ENCODE measurements at places on chromosomes 2 and 18. TPM values are rescaled to one million over a fixed set of nuclear protein-coding genes. Genes with fewer than 3 reads are reported as not detected.

DNA sequence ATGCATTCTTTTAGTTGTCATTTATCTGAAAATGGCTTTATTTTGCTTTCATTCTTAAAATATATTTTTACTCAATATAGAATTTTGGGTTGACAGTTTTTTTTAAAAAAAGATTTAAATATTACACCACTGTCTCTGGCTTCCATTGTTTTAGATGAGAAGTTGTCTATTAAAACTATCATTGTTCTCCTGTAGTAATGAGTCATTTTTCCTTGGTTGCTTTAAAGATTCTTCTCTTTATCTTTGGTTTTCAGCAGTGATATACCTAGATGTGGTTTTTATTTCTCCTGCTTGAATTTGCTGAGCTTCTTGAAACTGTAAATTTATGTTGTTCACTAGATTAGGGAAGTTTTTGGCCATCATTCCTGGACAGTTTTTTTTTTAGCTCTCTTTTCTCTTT, 26.7 kb upstream of the DLX2 start:
- DNase-seq, result no peak

CFC1 gene
- 0.45 TPM for total RNA-seq

DNA sequence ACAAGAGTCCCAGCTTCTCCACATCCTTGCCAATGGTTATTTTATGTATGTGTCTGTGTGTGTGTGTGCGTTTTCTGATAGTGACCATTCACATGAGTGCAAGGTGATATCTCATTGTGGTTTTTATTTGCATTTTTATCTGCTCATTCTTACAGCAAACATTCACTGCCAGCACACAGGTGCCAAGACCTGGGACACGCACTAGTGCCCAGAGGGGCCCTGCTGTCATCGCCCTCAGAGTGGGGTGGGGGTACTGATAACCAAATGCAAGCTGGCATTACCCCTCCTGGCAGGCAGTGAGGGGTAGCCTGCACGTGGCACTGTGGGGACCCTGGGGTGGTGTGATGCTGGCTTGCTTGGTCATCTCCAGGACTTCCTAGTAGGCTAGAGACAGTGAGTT, 285.4 kb downstream of the LPIN1 start:
- no peak for DNase-seq

CSRNP3 gene
- total RNA-seq, result 9.6 TPM

GALNT3 gene
- total RNA-seq, result 0.24 TPM

PROKR1 gene
- total RNA-seq, result not detected

RTP5 gene
- not detected for total RNA-seq

GRCh38 chr2:237159006-237159911, 73.6 kb downstream of the COPS8 start:
- no peak for DNase-seq

ALPG gene
- total RNA-seq, result not detected

DNA sequence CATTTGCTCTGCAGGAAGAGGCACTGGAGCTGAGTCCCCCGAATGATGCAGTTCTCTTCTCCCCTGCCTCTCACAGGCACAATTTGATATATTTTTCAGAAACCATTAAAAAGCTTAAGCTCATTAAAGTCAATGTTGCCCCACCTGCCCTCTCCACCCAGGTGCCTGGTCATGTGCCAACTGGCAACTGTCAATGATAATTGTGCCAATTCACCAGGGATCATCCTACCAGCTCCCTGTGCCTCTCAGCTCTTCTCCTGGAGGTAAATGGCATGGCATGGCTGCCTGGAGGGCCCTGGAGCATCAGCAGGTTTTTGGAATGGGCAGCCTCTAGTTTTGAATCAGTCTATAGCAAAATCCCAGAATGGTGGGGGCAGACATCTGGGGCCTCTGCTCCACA, 279.6 kb upstream of the ID2 start:
- DNase-seq, result no peak

DNA sequence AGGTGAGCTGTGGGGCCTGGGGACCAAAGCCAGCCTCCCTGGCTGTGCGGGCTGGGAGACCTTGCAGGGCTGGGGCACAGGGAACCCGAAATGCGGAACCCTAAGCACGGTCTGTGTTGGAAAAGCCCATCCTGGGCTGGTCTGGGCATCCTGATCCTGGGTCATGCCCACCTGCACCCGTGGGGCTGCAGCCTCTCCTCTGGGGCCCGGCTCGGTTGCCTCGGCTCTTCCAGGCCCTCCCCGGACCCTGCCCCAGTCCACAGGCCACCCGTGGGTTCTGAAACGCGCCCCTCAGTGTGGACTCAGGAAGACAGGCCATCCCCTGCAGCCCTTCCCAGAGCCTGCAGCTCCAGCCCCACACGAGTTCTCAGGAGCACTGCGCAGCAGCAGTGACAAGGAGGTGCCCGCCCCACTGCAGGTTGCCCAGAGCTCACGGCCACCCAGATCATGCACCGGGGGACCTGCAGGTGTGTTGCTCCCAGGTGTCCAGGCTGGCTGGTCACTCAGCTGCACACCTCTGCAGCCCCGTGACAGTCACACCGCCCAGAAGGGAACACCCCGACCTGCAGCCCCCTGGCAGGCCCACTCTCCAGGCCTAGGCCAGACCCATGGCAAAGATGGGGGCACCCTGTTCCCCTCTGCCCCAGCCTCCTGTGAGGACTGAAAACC, 12.2 kb upstream of the NFATC1 start:
- DNase-seq, result peak; percentile 52

DNA sequence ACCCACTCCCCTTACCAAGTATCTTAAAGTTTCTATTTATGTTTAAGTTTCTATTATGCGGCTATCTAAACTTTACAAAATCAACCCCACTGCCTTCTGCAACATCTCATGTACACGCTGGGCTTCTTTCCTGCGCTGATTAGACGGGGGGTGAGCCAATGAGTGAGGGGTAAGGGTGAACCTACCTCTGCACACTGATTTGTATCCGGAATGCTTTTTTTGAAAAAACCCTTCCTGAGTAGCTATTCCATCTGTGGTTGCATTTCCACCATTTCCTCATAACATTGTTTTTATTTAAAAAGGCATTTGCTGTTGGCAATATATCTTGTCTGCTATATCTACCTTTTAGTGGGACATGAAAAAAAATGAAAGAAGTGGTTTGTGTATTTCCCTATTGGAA, 6.3 kb downstream of the ALPG start:
- DNase-seq, result no peak

CACNB4 gene
- 1.5 TPM for total RNA-seq

GRCh38 chr2:48946449-48947048, 191.0 kb upstream of the LHCGR start:
- DNase-seq, result no peak

DNA sequence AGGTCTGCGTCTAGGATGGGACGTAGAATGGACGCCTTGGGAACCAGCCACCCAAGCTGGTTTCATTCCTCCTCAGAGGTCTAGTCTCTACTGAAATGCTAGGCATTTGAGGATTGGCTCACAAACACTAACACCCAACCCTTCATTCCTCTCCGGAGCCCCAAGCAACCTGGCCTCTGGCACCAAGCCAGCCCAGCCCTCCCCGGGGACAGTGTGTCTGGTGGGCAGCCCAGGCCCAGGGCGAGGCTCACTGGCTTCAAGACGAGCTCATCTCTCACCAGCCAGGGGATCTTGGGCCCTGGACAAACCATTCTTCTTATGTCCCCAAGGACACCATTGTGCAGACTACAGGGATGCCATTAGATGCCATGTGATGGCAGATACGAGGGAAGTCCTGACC, 182.5 kb downstream of the CTIF start:
- peak; percentile 71 for DNase-seq

DNA sequence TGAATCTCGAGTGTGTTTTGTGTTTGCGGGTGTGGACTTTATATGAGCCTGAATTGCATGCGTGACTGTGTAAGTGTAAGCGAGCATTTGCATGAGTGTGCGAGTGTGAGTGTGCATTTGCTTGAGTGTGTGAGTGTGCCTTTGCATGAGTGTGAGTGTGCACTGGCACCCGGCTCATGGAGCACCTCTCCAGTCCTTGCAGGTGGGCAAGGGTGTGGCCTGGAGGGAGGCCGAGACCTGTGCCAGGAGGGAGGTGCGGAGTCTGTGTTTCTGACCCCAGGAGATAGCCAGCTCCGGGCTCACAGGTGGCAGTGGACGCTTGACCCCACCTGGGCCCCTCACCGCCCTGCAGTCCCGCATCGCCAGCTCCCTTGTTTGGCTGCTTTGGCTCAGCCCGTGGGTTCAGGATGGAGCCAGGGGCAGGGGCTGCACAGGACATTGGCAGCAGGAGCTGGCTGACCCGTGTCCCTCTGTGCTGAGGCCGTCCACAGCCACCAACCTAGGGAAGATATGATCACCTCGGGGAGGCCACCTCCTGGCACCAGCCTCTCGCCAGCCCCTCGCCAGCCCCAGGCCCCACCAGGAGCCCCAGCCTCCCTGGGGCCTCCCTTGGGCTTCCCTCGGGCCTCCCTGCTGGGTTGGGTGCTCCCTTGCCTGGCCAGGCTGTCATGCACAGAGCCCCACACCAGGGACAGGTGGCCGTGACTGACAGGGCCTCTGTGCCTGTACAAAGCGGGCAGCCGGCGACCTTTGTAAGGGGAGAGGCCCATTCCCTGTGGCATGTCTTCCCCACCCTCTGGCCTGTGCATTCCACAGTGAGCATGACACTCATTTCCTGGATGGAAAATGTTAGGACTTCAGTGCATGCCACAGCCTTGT, 81.6 kb downstream of the PTGR3 start:
- DNase-seq, result no peak

REG3A gene
- total RNA-seq, result not detected

CAPN14 gene
- 0.08 TPM for total RNA-seq

- DNase-seq, result no peak
Measured at GRCh38 chr2:10190737-10191532, 68.4 kb downstream of the RRM2 start.

DNA sequence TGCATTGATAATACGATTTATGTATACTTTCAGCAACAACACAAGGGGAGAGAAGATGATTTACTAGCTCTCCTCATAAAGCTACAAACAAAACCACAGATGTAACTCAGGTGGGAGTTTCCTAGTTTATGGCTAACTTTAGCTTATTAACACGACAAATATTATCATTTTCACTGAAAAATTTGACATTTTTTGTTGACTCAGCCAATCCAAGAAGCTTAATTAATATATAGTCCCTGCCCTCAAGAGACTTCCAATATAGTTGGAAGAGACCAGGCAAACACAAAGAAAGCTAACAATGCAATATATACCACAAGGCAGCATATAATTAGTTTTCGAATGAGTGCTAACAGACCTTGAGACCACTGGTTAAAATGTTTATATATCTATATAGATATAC, 775 bp downstream of the WDR12 start:
- no peak for DNase-seq

DNA sequence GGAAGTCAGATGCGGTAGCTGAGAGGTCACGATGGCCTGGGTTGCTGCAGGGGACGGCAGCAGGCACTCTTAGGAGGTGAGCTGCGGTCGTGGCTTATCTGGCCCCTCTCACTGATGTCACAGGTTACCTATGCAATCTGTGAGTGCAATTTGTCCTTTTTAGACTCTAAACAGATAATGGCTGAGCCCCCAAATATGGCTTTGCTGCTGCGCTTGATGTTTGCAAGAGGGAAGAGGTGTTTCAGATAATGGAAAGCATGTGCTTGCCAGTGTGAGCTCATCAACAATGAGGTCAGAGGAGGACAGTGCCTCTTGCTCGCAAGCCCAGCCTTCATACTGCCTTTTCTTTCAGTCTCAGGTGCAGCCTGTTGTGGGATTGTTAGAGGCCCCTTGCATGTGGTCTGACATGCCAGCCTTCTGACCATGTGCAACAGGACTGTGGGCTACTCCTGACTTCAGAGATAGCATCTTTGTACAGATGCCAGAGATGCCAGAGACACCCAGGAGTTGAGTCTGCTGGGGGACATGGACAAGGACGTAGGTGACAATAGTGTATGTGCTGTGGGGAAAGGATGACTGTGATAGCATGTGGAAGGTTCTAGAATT, 151.3 kb downstream of the TANC1 start:
- no peak for DNase-seq

CCDC178 gene
- 0.14 TPM for total RNA-seq

- no peak for DNase-seq
Measured at GRCh38 chr2:186503827-186504606, 18.0 kb downstream of the ZC3H15 start.

TCF23 gene
- 0.11 TPM for total RNA-seq

UGGT1 gene
- 25.0 TPM for total RNA-seq

DNA sequence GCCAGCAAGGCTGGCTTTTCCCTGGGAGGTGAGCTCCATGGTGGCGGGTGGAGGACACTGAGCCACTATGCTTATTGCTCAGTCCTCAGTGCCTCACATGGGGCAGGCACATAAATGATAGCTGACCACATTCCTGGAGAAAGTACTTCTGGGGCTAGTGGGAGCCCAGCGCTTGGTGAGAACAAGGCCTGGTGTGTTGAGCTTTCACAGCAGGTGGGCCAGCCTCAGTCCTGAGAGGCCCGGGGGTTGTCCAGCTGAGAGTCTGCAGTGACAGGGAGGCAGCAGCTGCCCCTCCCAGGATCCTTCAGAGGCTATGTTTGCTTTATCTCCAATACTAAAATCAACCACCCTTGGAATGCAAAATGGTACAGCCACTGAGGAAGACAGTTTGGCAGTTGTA, 217.7 kb downstream of the ZBTB7C start:
- DNase-seq, result no peak

EPB41L3 gene
- 23.7 TPM for total RNA-seq

DNA sequence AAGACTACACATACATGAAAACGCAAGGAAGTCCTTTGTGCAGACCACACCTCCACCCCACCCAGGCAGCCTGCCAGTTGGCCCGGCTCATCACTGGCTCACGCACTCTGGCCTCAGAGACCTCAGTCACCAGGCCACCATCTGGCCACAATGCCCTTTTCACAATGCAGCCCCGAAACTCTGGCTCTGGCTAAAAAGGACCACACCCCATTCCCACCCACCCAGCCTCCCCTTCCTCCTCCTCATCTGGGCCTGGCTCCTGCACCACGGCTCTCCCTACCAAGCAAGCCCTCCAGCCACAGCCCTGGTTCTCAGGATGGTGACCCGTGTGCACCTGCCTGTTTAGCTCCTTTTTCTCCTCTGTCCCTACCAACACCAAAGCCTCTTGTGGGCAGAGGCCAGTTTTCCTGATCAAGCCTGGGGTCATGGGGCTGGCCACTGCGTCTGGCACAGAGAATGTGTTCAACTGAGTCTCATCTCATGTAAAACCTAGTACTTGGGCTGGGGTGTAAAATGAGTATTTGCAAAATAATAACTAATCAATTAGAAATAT, 7.4 kb downstream of the HDAC4 start:
- DNase-seq, result peak; percentile 78

ARHGEF4 gene
- 2.5 TPM for total RNA-seq

DNA sequence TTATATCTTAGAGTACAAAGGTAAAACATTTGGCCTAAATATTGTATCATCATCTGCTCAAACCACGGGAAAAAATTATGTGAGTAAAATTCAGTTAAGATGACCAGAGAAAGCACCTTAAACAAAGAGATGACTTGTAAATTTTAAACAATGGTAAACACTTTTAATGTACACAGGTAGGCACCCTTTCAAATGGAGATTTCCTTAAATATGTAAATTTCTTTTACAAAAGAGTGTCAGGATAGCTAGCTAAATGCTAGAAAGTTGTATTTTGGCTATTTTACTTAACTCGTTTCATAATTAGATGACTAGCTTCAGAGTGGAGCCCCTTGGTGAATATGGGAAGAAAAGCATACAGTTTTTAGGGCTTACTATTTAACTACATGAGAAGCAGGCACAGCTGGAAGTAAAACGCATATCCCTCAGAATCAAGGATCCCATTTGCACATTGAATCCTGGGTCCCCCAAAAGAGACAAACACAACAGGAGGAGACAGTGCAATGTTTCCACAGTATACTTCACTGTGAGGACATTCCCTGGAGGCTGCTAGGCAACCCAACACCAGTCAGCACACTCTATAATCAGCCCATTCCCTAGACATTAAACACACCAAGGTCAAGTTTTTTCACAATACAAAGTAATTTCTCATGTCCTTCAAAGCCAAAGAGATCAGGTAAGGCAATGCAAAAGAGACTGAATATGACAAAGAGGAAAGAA, 1154.4 kb downstream of the DPP10 start:
- DNase-seq, result no peak
